ENCODE measurements at places on chromosomes 3 and 15.

DNA sequence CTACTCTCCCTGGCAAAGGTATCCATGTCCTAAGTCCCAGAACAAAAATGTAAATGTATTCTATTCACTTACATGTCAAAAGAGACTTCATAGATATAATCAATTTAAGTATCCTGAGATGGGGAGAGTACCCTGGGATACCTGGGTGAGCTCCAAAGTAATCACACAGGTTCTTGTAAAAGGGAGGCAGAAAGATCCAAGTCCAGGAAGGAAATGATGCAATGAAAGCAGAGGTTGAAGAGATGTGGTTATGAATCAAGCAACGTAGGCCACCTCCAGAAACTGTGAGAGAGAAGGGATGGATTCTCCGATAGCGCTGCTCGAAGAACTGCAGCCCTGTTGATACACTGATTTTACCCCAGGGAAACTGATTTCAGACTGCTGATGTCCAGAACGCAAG, 93.9 kb upstream of the VGLL3 start:
- no peak for DNase-seq

GRCh38 chr3:59601486-59601885, 551.7 kb upstream of the CFAP20DC start:
- no peak for DNase-seq

DNA sequence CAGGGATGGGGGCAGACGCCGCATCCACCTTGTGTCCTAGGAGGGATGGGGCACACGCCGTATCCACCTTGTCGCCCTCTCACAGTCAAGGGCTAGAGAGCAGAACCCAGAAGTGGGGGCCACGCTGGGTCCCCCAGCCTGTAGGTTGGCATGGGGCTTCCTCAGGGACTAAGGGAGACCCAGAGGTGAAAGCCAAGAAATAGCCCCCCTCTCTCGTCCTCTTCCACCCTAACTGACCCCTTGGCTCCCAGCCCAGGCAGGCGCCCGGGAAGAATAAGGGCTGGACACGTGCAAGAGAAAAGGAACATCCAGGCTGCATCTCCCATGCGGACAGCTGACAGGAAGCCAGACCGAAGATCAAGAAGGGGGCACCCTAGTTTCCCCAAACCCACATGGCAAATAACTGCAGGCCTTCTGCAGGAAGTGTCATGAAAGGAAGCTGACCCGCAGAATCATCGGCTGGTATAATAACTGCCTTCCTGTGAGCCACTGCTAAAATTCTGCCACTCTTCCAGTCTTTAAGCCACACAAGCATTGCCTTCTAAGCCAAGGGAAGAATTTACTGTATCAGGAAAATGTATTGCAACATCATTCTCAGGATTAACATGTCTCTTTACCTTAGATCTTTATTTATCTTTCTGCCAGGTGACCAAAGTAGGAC, 38.5 kb upstream of the TFRC start:
- no peak for DNase-seq

DNA sequence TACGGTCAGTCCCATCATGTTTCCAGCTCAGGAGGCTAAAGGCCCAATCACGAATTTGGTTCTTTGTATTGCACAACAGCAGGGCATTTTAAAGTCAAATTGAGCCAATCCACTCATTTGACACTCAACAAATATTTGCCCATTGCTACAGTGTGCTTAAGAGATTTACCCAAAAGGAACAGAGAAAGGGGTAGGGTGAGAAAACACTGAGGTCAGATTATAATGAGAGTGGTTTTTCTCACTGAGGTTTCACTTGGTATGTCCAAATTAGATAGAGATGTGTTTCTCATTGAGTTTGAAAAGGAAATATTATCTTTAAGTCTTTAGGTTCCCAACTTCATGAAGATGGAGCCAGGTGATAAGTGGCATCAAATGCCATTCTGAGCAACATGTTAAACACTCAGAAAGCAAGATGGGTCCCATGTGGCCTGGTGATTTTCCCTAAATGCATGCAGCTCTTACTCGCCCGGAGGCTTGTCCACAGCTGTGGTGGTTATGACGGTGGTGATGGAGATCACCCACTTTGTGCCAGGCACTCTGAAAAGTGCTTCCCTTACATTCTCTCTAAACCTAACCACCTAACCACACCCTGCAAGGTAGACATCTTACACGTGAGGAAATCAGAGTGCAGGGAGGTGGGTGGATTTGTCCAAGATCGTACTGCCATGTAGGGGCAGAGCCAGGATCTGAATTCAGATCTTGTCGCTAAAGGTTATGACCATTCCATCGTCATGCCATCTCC, 31.2 kb upstream of the USP3 start:
- DNase-seq: no peak

DNA sequence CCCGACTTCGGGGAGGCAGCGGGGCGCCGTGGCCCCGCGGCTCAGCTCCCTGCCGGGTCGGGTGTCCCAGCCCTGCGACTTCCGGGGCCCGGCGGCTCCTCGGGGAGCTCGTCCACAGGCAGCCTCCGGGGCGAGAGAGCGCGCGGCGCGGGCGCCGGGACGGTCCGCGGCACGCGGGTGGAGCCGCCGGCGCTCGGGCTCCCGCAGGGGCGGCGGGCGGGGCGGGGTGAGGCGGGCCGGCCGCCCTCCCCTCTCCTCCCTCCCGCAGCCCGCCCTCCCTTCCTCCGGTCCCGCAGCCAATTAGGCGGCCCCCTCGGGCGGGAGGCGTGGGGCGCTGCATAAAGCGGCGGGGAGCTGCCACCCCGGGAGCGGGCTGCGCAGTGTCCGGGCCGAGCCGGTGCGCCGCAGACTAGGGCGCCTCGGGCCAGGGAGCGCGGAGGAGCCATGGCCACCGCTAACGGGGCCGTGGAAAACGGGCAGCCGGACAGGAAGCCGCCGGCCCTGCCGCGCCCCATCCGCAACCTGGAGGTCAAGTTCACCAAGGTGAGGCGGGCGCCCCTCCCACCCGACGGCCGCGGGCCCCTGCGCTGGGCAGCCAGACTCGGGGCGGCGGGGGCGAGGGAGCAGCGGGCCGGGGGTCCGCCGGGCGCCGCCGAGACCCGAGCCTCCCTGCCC, at the start of gene ALDH1A3:
TSS of gene ALDH1A3 (plus strand) at position 368 of the 675 bp plus-strand sequence. CDS start at position 445, 77 bp downstream.
- peak; percentile 52 for DNase-seq

DNA sequence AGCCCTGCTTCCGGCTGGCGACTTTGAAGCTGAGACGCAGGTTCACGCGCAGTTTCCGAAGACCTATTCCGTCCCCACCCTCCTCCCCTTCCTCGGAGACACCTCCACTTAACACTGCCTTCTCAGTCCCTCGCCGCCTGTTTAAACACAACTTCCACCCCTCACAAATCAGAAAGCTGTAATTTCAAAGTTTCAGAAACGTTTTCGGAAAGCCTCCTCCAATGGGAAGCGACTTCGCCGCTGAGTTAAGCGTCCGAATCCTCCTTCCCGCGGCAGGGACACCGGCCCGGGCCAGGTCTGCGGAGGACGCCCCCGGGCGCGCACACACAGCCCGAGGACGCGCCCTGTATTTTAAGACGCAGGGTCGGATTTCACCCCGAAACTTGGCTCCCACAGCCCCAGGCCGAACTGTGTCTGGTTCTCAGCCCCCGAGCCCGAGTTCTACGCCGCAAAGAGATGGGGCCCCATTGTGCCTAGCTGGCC, 559 bp upstream of the LRRN1 start:
- peak; percentile 69 for DNase-seq

DNA sequence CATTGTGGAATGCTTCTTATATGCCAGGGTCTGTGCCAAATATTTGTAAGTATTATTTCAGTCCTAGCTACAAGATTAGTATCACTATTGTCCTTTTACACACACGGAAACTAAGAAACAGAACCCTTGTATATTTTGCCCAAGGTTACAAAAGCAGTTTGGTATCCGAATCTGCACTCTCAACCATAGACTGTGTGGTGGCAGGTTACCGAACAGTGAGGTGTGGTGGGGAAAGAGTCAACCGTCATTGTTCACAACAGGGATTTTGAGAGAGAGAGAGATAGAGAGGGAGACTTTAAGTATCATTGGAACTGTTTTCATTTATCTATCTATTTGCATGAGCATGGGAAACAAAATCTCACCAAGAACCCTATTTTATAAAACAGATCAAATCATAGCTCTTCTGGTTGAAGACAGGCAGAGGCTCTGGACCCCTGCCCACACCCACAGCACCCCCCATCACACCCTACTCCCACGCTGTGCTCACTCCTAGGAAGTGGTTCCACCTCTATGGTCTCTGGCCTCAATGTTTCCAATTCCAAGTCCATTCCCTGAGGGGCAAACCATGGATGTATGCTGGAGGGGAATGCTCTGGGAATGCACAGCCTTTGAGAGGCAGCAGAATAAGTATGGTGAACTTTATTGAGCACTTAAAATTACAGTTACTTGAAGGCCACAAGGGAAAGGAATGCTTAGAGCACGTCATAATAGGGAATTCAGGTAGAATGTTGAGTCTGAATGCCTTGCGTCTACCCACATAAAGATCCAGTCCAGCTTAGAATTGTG, 69.0 kb downstream of the ARHGAP31 start:
- DNase-seq: no peak

- peak; percentile 72 for DNase-seq
Measured at GRCh38 chr15:51380999-51381806, 39.7 kb downstream of the GLDN start.

DNA sequence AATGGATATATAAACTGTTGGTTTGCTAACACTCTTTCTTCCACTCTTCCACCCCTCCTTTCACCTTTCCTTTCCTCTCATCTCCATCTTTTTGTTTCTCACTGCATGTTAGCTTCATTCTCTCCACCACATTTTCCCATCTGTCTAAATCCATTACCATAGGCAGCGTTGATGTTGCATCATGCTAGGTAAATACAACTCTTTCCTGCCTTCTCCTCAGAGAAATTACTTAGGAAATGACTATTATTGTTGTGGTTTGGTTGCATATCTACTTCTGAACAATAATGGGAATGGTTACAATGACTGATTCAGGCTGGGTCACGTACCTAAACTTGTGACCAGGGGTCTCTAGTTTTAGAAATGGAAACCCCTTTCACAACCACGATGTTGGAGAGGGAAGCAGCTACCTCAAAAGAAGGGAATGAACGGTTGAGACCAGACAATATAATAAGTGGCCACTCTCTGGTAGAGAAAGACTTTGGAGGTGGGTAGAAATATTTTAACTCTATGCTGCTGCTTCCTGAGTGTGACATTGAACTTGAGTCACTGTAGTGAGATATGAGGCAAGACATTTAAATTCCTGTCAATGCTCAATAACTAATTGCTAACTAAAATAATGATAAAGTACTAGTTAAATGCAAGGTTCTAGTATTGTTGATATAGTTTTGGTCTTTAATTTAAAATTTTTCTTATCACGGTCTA, 314.1 kb upstream of the TGFBR2 start:
- no peak for DNase-seq

- no peak for DNase-seq
Measured at GRCh38 chr3:140395134-140396075, 282.5 kb upstream of the TRIM42 start.

- DNase-seq: no peak
Measured at GRCh38 chr3:54968546-54969172, 40.8 kb upstream of the LRTM1 start.

DNA sequence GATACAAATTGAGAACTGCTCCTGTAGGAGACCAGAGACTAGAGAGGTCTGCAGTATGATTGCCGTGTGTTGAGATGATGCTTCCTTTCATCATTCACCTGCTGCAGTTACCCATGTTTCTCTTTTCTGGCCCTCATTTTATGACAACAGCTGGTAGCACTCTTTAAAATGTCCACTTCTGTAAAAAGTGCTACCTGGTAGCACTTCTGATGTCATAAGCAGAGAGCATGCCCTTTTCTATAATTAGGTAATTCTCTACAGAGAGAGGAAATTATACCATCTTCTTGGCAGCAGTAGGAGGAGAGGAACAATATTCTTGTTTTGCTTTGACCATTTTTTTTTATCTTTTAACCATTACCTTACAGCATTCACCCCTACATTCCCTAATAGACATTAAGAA, 123.8 kb downstream of the PPM1L start:
- DNase-seq: no peak

GRCh38 chr3:4029135-4029534, 229.9 kb downstream of the LRRN1 start:
- DNase-seq: no peak

- no peak for DNase-seq
Measured at GRCh38 chr3:10356461-10356981, 35.6 kb upstream of the SEC13 start.

DNA sequence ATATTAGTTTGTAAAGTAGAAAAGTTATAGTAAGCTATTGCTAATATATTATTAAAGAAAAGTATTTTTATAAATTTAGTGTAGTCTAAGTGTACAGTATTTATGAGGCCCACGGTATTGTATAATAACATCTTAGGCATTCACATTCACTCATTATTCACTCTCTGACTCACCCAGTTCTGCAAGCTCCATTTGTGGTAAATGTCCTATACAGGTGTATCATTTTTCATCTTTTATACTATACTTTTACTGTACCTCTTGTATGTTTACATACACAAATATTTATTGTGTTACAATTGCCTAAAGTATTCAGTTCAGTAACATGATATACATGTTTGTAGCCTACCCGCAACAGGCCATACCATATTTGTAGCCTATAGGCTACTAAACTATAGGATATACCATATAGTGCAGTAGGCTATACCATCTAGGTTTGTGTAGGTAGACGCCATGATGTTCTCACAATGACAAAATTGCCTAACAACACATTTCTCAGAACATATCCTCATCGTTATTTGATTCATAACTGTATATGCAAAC, 246.8 kb upstream of the ALCAM start:
- no peak for DNase-seq

- no peak for DNase-seq
Measured at GRCh38 chr3:16178628-16178988, 4.1 kb downstream of the GALNT15 start.

DNA sequence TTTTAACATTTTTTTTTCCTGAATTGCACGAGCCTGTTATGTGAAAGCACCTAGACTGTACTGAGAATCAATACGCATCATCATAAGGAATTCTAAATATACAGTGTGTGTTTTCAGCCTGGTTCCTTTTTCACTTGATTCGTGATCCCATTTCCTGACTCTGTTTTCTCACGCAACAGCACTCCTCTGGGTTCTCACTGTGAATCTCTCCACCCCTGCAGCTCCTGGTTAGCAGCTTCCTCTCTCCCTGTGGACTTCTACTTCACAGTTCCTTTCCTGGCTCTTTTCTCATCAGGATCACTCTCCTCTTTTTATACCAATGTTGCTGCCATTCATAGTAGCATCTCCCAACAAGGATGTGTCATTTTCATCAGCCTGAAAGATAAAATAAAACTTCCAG, 297.2 kb downstream of the CADM2 start:
- no peak for DNase-seq

GRCh38 chr15:96093063-96093462, 237.4 kb upstream of the NR2F2 start:
- no peak for DNase-seq

GRCh38 chr3:128282380-128283196, 129.3 kb downstream of the EEFSEC start:
- DNase-seq: peak; percentile 52

DNA sequence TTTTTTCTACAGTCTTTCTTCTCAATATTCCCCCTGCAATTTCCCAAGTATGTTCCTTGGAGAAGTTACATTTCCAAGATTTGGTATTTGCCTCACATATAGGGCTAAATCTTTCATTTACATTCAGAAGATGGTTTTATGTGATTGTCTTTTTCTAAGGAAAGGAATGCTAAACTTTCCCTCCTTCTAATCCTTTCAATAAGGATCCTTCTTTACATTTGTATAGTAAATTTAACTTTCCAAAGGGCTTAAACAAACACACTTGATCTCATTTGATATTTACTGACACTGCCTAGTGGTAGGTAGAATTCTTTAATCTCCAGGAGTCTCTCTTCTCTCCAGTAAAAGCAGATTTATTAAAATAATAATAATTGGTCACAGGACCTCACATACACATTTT, 185.3 kb downstream of the LSAMP start:
- no peak for DNase-seq
